WTC11 (cell line): ENCODE measurements at places on chromosomes 16 and 17.
A peak's percentile ranks its signal among the peaks of the same experiment; 100 is the strongest.

- peak; percentile 82 for DNase-seq
Observed at GRCh38 chr17:68011199-68011665, 15.0 kb upstream of the C17orf58 start.

DNA sequence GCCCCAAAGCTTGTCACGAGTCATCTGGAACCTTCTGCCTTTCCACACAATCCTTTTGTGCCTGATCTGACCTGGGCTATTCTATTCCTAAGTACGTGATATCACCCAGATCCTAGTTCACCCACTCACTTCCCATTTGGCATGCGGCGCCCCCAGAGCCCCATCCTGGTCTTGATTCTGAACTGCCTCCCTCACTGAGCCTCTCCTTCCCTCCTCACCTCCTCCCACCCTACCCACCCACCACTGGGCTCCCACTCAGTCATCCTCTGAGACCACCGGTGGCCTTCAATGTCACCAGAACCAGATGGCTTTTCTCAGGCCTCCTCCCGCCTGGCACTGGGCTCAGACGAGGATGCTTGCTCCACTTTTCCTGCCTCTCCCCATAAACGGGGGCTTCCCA is 18.5 kb downstream of the WDR45B start:
- DNase-seq, result no peak

DNA sequence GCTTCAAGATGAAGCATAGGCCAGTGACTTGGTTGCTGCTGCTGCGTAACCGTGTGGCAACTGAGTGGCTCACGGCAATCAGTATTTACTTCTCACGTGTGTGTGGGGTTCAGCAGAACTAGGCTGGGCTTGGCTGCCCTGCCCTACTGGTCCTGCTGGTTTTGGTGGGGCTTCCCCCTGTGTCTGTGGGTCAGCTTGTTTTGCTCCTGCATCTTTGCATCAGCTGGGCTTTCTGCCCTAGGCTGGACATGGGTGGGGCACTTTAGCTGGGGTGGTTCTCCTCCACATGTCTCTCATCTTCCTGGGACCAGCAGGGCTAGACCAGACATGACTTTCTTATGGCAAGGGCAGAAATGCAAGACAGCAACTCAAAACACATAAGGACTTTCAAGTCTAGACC is 550.5 kb downstream of the MAF start:
- no peak for DNase-seq

- DNase-seq, result no peak
Observed at GRCh38 chr16:75379911-75380847, 53.1 kb downstream of the CFDP1 start.

- DNase-seq, result peak; percentile 67
Observed at GRCh38 chr16:81415751-81416150, 28.9 kb upstream of the CMIP start.

DNA sequence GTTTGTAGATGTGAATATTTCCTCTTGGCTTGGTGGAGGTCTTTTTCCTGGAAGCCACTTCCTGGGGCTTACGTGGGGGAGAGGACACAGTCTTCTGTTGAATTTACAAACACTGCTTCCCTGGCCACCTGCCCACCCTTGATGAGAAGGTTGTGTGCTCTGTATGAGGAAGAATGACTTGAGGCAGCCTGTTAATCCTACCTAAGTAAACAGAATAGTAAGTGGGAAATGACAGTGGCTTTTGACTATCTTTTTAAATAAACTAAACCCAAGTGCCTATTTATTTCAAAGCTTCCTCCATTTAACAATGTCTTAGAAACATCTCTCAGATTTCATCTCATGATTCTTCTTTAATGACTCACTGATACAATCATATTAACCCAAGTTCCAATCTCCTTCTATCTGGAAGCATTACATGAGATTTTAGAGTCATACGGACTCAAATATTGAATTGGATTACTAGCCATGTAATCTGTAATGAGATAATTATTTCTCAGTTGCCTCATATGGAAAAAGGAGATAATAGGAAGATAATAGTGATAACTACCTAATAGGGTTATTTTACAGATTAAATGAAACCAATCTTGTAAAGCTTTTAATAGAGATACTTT is 96.6 kb upstream of the SMIM36 start:
- DNase-seq, result no peak

GRCh38 chr16:86614699-86615098 is 36.4 kb downstream of the FOXL1 start:
- no peak for DNase-seq

DNA sequence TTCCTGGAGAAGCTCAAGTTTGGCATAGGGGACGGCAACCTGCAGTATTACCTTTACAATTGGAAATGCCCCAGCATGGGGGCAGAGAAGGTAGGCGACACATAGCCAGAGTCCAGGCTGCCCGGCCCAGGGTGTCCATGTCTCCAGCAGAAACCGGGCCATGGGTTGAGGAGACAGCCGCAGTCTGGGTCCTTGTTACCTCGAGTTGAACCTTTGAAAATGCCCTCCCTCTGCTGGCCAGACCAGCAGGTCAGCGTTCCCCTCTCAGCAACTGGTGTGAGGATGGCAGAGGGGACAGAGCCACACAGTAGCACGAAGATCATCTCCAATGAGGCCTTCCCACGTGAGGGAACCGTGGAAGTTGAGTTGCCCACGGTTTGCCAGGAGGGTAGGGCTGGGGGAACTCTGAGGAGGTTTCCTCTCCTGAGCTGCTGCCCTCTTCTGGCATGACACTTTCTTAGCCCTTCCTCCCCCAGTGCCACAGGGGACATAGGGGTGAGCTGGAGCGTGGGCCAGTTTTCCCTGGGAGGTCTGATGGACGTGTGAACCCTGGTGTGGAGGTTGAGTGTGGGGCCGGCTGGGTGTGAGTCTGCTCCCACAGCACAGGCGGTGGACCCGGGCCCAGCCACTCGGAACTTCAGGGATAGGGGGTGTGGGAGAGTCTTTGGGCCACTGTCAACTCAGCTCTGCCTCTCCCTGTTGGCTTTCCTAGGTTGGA is 27.2 kb downstream of the PLCD3 start:
- no peak for DNase-seq

GRCh38 chr17:67511012-67511411 is 133.9 kb downstream of the PITPNC1 start:
- no peak for DNase-seq

DNA sequence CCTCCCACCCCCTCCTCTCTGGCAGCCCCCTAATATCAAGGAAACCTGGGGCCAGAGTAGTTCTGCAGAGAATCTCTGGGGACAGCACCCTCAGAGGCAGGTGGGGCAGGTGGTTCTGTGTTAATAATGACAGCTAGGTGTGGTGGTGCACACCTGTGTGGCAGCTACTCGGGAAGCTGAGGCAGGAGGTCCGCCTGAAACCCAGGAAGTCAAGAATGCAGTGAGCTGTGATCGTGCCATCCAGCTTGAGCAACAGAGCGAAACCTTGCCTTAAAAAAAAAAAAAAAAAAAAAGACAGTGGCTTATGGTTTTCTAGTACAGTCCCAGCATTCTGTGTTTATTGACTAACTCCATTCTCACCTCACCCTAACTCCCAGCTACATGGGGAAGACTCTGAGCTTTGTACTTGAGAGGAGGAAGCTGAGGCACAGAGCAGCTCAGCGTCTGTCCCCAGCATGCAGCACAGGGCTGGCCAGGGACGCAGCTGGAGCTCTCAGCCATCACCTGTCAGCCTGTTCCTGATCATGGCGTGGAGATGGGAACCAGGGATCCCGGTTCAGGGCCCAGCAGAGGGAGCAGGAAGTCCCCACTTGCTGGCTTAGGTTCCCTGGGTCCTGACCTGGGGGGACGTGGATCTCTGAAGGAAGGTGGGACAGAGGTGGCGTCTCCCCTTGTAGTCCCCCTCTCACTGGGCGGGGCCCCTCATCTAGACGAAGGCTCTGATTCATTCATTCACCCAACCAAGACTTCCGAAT is 6.1 kb downstream of the DBNDD1 start:
- DNase-seq, result no peak
